T-helper 2 cell treated with Interferon-gamma antibody and Interleukin-4, amounts not matched to agents 5 μg/mL and 100 μg/mL, for 36 hours (primary cell): ENCODE measurements at places on chromosomes 6 and 20.
A peak's percentile ranks its signal among the peaks of the same experiment; 100 is the strongest.

- DNase-seq: no peak
Measured at GRCh38 chr6:18119236-18119635, 3.2 kb downstream of the NHLRC1 start.

GRCh38 chr6:10558565-10558964 is 37.4 kb downstream of the GCNT2 start:
- DNase-seq: no peak

DNA sequence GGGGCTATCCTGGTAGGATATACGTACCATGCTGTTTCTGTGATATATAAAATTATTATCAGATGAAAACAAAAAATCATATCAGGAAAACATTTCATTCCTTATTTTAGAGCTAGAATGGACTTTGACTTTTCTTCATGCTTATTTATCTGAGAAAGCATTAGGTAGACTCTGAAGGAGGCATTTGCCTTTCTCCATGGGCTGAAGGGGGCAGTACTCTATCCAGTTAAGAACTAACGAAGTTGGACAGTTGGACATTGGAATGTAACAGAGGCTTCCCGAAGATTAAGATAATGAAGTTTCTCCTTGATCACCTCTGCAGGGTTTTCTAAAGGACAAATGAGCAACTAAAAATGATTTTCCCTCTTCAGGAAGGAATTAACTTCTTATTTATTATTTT is 233.9 kb downstream of the SAMD5 start:
- no peak for DNase-seq

DNA sequence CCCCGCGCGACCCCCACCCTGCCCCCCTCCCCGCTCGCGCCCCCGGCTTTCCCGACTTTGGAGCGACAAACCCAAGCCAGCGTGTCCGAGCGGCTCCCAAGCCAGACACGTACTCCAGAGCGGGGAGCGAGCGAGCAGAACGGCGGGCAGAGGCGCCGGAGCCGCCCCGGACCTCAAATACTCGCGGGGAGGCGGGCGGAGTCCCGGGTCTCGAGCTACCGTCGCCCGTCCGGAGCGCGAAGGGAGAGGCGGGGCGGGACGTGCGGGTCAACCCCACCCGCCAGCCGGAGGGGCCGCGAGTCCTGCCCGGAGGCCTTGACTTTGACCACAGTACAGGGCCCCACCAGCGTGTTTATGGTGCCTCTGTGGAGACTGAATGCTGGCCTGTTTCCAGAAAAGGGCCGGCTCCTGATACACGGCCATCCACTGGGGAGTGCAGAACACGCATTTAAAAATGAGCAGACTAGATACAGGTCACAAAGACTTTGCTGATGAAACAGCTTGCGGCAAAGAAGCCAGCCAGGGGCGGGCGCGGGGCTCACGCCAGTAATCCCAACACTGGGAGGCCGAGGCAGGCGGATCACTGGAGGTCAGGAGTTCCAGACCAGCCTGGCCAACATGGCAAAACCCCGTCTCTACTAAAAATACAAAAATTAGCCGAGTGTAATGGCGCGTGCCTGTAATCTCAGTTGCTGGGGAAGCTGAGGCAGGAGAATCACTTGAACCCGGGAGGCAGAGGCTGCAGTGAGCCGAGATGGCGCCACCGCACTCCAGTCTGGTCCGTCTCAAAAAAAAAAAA is at the start of gene SERPINB6:
Gene SERPINB6 (minus strand): TSS at position 148 of the 799 bp plus-strand sequence. CDS start 12,235 bp downstream, outside the sequence.
- DNase-seq: peak; percentile 41

DNA sequence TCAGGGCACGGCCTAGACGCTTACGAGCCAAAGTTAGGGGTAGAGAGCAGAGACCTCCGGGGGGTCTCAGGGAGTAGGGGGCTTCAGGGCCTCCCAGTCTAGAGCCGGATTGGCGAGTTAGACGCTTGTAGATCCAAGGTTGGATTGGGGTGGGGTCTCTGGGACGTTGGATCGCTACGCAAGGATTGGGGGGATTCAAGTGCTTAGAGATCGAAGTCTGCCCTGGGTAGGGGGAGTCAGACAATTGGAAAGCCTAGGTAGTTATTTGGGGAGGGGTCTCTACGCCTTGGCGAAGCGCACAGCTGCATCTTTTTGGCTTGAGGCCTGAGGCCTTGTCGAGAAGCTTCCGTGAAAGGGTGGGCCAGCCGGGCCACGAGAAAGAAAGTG is 469 bp downstream of the STX16 start:
- no peak for DNase-seq

DNA sequence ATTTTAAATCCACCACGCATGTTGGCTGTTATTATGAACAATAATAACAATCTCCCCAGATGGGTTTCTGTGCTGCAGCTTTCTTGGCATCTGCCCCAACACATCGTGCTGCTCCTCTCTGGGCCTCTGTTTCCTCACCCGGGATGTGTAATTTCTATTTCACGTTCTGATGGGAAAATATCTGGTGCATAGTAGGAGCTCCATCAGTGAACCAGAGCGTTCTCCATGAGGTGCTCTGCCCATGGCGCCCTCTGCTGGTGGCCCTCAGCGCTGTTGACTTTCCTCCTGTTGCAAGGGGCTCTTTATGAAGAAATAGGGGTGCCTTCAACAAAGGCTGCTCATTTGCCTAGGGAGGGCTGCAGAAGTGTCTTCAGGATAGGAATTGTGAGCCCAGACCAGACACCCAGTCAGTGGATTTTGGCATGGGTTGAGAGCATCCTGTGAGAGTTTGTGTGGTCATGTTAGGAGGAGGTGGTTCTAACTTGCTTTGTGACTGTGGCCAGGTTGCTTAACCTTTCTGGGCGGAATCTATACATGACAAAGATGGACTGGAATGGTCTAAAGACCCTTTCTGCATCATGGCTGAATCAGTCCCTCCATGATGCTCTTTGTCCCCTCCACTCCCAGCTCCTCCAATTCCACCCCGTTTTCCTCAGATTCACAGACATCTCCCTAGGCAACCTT is 8.1 kb downstream of the SCRT2 start:
- peak; percentile 43 for DNase-seq

DNA sequence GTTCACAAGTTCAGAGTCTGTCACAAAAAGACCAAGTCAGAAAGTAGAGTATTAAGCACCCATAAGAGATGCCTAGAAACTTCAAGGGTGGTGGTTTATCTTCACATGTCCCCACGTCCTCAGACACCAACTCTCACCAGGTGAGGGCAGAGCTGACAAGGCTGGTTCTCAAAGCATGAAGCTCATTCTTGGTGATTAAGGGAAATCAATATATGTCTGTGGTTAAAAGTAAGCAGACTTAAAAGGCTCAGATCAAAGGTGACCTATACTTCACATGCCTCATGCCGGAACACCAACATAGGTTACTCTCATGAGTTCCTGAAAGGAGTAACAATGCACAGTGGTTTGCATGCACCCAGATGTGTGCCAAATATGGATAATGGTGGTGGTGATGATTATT is 27.0 kb downstream of the IL17A start:
- DNase-seq: no peak

GRCh38 chr20:19661717-19662636 is 96.1 kb upstream of the RIN2 start:
- DNase-seq: peak; percentile 36

DNA sequence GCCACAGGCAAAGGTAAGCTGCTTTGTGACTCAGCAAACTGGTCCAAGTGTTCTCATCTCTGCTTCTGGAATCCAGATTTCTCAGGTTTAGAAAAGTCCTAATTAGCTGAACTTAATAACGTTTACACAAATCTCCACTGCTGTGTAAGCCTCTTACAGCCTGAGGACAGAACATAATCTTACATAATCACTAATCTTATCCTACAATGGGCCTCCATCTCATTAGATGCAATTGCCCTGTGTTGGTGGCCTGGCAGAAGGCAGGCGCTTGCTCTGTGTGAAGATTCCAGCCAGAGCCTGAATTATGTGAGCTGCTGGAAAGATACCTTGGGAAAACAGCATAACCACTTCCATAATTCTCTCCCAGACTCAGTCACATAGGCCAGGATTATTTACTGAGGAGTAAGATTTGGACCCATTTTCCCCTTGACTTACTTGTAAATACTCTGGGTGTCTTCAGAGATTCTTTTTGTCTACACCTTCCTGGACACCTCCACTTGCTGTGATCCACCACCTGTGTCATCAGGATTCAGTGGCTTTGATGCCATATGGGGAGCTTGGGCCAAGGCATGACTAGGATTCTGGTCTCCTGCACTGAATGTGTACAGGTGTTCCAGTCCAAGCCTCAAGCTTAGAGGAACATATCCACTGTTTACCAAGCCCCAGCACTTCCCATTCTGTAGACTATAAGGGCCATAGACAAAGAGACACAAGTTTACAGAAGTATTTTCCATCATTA is 104.4 kb downstream of the C6orf118 start:
- DNase-seq: no peak

DNA sequence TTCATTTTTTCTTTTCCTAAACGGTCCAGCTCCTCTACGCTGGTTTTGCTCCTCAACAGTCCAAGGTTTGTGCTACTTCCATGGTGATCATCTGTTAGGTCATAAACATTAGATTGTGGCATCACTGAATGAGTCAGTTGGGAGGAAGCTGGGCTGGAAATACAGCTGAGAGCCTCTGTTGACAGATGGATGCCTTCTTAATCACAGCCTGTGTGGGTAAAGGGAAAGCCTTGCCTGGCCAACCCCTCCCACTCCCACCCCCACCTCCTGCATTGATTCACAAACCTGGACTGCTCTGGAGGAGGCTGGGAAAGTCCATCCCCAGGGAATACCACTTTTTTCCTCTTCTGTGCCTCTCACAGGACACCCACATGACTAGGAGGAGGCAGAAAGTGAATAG is 180.6 kb upstream of the CCN2 start:
- DNase-seq: no peak

GRCh38 chr20:37416848-37417616 is 71.1 kb downstream of the SRC start:
- DNase-seq: no peak

- no peak for DNase-seq
Measured at GRCh38 chr6:16405375-16405774, 167.0 kb downstream of the GMPR start.

- DNase-seq: no peak
Measured at GRCh38 chr6:11878029-11878428, 99.4 kb upstream of the ADTRP start.

DNA sequence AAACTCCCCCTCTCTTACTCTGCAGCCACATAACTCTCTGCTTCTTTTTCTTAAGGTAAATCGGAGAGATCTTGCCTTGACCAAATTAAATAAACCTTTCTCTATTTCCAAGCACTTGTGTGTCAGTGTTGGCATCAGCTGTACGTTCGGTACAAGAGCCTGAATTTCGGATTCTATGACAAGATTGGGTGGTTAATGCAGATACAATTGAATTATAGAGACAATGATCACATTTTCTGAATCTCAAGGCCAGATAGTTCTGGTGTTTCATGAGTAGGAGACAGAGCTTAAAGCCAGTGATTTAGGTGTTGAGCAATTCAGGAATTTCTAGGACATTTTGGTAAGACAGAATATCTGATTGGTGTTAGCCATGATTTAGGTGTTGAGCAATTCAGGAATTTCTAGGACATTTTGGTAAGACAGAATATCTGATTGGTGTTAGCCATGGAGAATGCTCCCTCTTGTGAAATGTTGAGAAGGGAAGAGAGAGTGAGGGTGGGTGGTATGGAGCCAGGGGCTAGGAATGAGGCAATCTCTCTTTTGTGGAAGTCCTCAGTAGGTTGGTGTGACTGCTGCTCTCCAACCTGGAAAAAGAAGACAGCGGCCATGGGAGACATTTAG is 5.1 kb downstream of the SPINT3 start:
- no peak for DNase-seq

DNA sequence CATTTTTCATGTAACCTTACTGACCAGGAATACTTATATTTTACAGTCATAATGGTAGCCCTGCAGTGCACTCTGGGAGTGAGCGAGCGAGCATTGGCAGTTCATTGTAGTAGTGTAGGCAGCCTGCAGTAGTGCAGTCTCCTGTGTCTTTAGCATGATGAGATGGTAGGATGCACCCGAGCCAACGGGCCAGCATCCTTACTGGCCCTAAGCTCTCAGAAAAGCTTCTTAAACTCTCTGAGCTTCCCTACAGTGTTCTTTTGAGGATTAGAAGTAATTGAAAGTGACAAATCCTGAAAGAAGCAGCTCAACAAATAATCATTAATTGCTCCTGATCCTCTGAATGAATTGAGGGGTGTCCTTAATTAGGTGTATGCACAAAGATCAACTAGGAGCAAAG is 20.9 kb downstream of the SLC9A8 start:
- DNase-seq: no peak

DNA sequence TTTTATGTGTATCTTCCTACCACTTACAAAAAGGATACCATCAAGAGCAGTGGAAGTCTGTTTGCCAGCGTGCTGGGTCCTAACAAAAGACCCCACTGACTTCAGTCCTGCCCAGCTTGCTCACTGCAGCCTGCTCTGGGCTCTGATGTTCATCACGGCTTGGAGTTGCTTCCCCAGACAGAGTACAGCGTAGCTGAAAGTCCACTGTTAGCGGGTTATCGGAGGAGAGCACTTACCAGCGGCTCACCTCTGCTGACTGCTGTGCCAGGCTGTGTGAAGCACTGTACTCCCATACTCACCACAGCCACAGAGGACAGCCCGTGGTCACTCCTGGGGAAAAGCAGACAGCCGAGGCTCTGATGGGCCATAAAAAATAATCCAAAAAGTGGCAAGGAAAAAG is 40.2 kb downstream of the CTCFL start:
- no peak for DNase-seq
